Substantia nigra (tissue), 51 donors: ENCODE measurements at places on chromosomes 7 and 10.

DNA sequence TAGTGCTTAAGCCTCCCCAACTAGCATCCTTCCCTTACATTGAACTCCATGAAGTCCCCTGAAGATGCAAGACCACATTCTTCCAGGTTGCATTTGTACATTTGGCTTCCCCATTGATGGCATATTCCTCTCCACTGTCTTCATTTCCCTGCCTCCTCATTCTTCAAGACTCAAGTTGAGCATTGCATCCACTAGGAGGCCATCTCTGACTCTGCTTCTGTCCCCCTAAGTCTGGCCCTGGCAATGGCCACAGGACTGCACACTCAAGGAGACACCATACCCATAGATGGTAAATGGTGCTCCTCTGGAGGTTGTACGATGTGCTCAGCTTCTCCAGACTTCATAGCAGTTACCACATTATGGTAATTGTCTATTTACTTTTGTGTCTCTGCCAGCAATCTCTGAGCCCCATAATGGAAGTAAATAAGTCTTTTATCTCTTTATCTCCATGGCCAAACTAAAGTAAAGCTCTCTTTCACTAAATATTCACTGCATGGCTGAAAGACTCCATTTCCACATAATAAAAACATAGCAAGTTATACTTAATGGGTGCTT, 112.6 kb downstream of the PTPRZ1 start:
- no peak for DNase-seq

- no peak for DNase-seq
These were observed 91.4 kb upstream of the MACROH2A2 start for GRCh38 chr10:69960988-69961880.

DNA sequence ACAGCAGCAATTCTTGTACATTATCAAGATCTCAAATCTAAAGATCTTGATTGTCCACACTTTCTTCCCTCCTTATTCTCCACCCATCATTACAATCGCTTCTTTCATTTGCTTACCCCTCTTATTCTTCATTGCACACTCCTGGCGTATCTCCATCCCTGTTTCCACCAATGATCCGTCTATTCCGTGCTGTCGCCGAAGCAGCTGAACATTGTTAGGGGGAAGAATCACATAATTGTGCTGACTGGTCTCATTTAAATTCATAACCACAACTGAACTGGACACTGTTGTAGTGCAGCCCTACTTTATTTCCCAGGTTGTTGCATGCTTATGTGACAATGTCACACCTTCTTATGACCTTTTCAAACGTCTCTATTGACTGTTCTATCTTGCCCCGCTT, 18.9 kb upstream of the NRP1 start:
- no peak for DNase-seq

GRCh38 chr7:1742555-1743303, 72.7 kb downstream of the ELFN1 start:
- DNase-seq = no peak

DNA sequence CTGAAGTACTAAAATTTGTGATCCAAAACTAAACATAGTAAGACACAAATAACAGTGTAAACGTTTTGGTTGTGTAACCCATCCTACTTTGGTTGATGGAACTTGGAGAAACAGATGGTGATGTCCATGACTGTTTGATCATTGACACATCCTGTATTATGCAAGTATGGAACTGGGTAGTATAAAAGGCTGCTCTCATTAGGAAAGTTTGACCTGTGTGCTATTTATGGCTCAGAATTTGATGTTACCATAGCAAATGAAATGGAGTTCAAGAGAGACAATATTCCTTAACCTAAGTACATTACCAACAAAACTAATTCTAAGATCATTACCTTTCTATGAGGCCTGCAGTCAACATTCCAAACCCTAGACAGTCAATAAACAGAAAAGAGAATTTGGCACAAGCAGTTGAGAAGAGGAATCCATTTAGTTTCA, 39.9 kb downstream of the DKK1 start:
- DNase-seq = no peak

GRCh38 chr7:70681469-70682350, 450.2 kb upstream of the GALNT17 start:
- DNase-seq = no peak

DNA sequence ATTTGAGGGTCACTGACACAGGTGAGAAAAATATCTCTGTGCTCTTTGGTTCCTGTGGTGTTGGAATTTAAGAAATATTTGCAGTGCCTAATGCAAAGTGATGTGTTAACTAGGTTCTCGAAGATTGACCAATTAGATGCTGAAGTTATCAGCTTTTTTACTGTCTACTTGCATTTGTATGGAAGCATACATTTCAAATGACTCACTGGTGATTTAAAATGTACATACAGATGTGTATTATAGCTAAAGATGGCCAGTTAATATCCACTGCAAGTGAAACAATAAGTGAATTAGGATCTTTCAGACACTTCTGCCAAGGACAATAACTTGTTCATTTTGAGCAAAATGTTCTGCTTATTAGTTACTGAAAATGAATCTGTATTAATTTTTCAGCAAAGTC, 205.0 kb downstream of the FANK1 start:
- no peak for DNase-seq

- no peak for DNase-seq
These were observed 54.8 kb downstream of the LYZL1 start for GRCh38 chr10:29343607-29344038.

- no peak for DNase-seq
These were observed 130.9 kb downstream of the TES start for GRCh38 chr7:116340943-116341907.

- DNase-seq = no peak
These were observed 27.7 kb upstream of the ZNF467 start for GRCh38 chr7:149801002-149801566.

DNA sequence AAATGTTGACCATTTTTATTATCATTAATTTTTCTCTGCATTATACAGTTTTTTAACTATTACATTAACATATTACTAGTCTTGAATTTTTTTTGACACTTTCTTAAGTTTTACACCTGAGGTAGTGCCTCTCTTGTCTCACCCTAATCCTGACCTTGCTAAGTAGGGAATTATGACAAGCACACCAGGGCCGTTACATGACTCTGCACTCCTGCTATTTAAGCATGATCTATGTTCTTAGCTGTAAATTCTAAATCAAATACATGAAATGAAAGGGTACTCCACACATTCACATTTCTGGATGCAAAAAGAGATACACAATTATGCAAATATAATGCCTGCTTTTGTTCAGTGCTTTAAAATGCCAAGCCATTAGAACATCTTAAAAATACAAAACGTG, 23.6 kb downstream of the CPVL start:
- no peak for DNase-seq

DNA sequence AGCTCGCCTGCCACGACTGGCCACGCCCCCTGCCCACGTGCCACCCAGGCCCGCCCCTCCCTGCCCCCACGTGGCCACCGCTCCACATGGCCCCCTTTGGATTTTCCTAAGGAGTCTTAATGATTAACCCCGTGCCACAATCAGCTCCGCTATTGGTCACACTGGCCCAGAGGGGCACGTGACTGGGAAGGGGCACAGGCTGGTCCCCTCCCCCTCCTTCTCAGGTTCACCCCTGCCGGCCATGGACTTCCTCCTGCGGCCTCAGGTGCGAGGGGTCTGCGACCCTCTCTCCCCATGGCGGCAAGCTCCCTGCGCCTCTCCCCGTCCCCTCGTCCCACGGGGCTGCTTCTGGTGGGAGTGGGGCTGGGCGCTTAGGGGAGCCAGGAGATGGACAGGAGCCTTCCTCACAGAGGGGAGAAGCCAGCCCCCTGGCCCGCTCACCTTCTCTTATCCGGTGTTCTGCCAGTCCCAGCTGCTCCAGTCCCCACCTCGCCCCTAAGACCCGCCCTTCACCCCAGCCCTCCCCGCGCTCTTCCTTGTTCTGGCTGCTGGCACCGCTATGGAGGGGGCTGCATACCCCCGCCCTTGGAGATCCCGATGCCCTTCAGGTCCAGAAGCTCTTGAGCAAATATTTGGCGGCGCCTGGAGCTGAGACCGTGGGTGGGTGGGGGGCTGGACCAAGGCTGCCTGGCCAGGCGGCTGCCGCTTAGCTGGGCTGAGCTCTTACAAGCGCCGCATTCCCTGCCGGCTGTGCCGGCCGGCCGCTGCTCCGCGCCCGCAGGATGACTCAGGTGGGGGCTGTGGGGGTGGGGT, 3.2 kb downstream of the SLC4A2 start:
- DNase-seq = no peak

GRCh38 chr10:124496620-124497019, 35.0 kb downstream of the LHPP start:
- no peak for DNase-seq

DNA sequence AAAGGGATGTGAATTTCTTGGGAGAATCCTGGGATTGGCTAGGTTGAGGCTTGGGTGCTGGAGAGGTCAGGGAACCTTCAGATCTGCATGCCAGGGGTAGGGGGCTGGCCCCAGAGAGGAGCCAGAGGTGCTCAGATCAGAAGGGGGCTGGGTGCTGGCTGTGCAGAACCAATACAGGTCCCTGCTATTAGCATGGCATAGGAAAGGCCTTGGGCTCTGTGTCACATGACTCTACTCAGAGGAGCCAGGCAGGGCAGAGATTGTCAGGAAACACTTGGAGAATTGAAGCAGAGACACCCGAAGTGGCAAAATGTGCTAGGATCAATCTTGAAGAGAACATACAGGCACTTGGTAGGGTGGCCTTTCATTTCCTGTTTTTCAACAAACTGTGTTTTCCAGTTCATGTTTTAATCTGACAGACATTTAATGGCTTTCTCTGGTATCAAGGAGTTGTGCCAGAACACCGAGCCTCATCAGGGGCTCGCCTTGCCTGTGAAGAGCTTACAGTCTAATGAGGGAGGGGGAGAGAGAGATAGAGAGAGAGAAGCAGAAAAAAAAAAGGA, 498.9 kb downstream of the RPS24 start:
- DNase-seq = no peak

DNA sequence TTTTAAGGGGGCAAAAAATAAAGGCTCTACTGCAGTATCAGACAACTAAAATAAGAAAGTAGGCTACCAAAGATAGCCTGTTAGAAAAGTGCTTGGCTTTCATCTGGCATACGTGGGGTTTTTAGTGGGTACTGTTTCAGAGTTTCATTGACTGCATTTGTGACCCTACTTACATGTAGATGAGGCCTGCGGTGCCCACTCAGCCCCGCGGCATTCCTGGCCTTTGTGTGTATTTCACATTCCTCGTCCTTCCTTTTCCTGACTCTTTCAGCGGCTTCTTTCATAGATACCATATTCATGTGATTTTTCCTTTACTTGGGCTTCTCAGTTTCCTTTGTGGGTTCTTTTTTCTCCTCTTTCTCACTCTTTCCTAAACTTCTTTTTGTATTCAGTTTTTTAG, 50.7 kb downstream of the UBE3C start:
- DNase-seq = no peak

- no peak for DNase-seq
These were observed 21.6 kb downstream of the NT5C3A start for GRCh38 chr7:33040803-33041516.

- DNase-seq = no peak
These were observed 48.9 kb downstream of the PARD3 start for GRCh38 chr10:34766266-34766600.

DNA sequence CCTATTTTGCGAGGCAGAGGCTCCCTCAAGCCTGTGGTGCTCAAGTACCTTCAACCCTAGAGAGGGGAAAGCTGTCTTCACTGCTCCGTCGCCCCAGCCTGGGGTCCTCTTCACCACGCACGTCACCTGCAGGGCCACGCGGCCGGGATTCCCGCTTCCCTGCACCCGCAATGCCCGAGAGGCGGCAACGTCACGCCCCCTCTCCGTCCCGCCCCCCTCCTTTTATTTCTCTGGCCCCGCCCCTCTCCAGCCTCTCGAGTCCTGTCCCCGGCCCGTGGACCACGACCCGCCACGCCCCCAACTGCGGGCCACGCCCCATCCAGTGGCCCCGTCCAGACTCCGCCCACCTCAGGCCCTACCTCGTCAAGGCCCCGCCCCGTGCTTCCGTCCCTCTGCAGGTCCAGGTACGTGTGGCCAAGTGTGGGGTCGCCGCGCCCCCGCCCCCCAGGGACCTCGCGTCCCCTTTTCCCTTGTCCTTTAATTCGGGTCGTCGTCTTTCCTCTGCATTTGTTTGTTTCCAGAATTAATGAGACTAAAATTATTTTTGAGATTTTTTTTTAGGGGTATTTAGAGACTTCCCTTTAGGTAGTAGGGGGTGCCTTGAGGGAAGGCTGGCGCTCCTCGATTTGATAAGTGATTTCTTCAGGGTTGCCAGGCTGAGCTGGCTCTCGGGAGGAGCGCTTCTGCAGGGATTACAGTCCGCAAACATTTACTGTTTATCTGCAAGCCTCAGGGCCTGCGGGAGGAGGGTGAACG, 69.8 kb upstream of the BAIAP2L1 start:
- no peak for DNase-seq

- no peak for DNase-seq
These were observed 151.7 kb upstream of the TAC1 start for GRCh38 chr7:97580205-97580604.

DNA sequence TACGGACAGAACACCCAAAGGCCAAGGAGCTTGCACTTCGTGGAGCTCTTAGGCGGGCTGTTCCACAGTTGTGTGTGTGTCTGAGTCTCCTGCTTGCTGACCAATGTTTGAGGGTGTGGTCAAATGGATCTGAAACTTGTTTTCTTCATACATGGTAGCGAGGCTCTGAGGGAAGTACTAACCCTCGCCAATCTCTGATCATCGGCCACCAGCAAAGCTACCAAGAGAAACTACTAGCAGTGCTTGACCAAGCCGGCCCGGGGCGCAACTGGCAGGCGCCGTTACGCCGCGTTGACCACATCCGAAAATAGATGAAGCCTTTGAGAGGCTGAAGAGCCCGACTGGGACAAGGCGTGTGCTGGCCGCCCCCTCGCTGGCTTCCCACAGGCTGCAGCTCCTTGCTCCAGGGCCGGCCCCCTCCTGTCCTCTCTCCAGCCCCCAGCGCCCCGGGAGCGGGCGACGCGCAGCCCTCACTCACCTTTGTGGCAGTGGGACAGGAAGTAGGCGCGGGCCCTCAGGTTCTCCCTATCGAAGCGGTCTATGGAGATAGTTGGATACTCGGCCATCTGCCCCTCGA, 384 bp downstream of the DCLRE1C start:
- DNase-seq = no peak

DNA sequence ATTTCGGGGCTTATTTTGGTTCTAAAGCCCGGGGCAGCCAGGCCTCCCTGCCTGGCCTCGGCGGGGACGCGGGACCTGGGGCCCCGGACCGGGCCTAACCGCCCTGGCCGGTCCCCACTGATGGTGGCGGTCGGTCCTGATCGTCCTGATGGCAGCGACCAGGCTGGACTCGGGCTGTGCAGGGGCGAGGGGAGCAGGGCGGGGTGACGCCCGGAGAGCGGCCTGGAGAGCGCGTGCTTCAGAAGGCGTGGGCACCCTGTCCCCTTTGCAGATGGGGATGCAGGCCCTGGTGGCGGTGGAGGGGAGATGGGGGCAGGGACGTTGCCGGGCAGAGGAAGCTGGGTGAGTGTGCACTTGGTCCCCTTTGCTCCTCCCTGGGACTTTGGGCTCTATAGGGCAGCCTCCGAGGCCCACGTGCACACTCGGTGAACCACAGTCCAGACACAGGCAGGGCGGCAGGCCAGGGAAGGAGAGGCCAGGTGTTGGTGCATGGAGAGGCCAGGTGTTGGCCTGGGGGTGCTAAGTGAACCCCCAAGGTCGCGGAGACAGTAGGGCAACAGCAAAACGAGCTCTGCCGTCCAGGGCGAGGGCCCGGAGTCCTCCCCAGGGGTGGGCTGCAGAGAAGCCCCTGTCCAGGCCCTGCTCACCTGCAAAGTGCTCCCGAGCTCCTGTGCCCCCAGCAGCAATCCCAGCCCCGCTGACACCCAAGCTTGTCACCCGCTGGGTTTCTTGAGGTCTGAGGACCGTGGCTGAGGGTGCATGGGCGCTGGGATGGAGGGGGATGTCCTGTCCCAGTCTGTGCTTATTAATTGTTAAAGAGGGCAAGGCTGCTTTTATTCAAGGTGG, 42.4 kb upstream of the FAM20C start:
- DNase-seq = peak; percentile 65
